T follicular helper cell (primary cell): ENCODE measurements at places on chromosomes 5 and 9.

DNA sequence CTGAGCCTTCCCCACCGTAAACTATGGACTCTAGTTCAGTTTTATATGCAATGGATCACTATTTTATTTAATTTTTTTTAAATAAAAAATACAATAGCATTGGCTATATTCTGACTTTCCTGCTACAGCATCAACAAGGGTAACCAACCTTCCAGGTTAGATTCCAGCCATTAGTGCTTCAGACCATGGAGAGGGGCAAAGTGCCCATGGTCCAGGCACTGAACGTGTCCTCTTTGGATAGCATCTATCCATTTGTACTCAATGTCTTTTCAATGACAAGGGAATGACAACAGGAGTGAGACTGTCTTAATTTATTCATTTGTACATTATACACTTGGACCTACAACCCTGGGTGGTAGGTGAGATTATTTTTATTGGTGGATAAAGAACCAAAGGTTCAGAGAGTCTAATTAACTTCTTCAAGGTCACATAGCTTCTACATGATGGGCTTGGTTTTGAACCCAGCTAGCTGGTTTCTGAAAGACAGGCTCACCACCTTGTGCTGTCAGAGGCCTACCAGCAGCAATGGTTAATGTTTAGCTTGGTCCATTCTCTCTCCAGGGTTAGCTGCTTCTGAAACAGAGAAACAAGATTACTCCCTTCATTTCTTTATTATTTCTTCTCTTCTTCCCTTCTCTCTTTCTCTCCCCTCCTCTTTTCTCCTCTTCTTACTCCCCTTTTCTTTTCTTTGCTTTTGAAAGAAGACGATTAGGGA lies 11.5 kb downstream of the TMEM171 start:
- no peak for DNase-seq

GRCh38 chr5:89320421-89321277 lies 437.7 kb upstream of the MEF2C start:
- DNase-seq = no peak

GRCh38 chr5:154850255-154851062 lies at the start of gene FAXDC2:
FAXDC2 (minus strand) TSS chr5:154850603; CDS start chr5:154838178, 12,425 bp downstream.
- DNase-seq = no peak

GRCh38 chr5:175394601-175395000 lies 49.4 kb downstream of the DRD1 start:
- DNase-seq = no peak

GRCh38 chr5:38099205-38100168 lies 158.9 kb upstream of the EGFLAM start:
- no peak for DNase-seq

DNA sequence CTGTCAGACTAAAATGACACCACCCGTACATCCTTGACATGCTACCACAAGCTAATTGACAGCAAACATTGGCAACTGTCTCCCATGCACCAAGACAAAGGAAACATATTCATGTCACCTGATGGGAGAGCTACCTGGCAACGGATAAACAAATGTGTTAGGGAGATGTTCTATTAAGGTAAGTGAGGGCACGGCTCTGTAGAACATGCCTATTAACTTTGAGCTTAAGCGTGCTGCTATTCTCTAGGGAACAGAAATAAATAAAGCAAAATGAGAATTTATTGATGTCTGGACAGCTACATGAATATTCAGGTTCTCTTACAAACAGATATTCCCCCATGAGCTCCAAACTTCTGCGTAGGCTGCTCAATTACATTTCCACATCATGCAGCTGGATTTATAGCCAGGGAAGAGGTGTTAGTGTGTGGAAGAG lies 361.4 kb upstream of the RFX3 start:
- no peak for DNase-seq

- no peak for DNase-seq
Observed at GRCh38 chr9:88816141-88816540, 175.1 kb upstream of the S1PR3 start.

DNA sequence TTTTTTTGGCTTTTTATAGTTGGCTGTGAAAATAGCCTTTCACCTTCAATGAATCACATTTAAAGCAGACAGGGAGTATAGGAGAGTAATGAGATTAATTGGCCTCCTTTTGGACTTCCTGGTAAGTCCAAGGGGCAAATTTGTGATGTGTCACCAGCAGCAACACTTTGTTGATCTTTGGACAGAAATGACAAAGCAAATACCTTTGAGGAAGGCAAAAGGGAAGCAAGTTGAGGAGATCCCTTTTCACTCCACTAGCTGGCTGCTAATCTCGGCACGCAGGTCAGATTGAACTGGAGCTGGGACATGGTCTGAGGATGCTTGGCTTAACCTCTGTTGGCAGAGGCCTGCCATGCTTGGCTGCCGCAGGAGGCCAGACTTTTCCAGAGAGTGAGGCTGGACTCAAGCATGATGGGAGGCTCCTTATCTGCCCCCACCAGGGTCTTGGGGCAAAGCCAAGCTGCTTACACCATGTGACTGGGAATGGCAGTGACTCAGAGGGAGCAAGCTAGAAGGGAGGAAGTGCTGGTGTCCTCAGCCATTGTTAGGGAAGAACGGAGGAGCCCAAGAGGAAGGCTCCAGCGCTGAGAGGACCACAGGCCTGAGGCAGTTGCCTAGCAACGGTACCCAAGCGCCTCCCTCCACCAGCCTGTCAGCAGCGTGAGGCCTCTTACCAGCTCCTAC lies 174.5 kb upstream of the MAP1B start:
- DNase-seq = no peak

DNA sequence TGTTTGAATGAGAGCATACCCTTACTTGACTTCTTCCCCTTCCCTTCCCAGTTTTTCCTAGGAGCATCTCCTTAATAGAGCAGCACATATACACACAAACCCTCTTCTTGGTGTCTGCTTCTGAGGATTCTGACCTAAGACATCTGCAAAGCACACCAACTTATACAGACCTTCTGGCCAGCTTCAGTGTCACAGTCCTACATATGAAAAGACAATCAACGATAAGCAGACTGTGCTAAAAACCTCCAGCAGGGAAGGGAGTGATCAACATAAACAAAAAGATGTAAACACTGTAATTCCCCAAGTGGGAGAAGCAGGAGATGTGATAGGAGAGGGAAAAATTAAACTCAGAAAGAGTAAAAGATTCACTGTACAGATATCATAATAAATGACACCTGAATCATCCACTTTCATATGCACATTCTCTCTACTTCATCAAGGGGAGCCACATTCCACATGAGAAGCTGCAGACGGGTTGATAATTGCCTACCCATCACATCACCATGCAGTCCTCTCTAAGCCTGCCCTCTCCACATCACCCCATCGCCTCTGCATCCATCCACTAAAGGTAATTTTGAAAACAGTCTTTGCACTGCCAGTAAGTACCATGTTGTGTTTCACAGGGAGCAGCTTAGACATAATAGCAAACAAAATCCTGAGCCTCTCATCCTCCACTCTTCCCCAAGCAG lies 13.0 kb downstream of the APBA1 start:
- DNase-seq = no peak

DNA sequence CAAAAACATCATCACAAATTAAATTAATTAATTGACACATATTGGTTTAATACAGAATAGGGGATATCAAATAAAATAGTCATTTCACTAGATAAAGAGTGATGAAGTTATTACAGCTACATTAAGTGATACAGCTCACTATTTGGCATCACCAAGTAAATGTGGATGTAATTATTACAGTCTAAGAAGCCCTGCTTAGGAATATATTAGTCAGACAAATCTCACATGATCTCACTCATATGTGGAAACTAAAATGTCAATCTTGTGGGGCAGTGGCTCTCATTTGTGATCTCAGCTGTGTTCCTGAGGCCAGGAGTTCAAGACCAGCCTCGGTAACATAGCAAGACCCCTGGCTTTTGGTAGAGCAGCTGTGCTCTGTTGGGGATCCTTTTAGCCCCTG lies 233.4 kb upstream of the RGMB start:
- no peak for DNase-seq

GRCh38 chr9:118473521-118473920 lies 769.3 kb downstream of the TLR4 start:
- no peak for DNase-seq

DNA sequence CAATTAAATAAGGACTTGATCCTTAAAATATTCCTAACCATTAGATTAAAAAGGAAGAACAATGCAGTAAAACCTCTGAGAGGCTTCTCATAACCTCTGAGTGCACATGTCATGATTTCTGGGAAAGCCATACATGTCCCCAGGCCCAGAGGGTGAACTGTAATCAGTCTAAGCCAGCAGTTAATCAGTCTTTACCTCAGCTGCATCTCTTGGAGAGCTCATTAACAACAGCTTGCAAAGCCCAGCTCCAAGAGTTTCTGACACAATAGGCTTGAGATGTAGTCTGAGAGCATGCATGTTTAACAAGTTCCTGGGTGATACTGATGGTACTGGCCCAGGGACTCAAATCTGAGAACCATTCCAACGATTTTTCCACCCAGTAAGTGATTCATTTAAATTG lies 392.1 kb downstream of the DNAH5 start:
- no peak for DNase-seq

- DNase-seq = no peak
Observed at GRCh38 chr5:26805076-26805475, 233.3 kb downstream of the CDH9 start.
